ENCODE measurements at places on chromosomes 4 and X.

DNA sequence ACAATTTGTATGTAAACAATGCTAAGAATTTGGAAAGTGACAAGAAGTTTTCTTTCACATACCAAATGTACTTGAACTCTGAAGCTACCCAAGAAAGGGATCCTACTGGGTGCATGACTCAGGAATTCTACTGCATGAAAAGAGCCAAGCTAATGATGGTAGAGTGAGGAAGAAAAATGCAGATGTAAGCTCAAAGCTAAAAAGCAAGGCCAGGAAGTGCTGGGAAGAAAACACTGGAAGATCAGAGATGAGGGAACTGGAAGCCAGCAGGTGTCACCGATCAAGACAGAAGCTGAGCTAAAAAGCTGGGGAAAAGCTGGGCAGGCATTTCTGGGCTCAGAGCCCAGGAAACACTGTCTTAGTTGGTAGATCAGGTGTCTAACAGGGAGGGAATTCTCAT is 449.1 kb downstream of the NKX6-1 start:
- DNase-seq = no peak

GRCh38 chrX:53724872-53725271 is 38.4 kb upstream of the HUWE1 start:
- no peak for DNase-seq

GRCh38 chr4:151879705-151880445 is 119.1 kb upstream of the GATB start:
- DNase-seq = no peak

DNA sequence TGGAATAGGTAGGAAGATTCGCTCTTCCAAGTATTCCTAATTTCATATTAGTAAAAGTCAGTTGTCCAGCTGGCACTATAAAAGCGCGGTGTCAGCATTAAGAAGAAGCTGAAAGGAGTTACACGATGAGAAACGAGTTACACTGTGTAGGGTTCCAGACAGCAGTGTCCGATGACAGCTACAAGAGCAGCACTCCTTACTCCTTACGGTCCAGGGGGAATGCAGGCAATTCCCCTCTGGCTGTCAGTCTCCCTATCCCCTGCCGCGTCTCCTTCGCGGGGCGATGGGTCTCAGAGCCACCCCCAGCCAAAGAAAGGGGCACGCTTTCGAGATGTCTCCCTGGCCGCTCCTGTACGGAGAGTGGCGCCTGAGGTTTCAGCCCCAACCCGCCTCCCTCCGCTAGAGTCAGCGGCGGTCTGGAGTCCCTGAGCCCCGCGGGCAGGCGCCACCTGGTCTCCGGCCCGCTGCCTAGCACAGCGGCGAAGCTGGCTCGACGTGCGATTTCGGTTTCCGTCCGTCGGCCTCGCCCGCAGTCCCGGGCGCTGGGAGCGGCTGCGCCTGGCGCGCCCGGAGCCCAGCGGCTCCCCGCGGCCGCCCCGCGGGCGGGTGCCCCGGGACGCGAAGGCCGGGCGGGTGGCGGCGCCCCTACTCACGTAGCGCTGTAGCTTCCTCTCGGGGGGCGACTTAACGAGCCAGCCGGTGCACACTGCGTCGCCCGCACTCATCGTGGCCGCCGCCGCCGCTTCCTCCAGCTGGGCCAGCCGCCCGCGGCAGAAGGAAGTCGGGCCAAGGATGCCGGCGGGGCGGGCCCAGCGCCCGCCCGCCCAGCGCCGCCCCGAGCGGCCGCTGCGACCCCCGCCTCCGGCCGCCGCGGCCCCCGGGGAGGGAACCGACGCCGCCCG is at the start of gene GAB3:
TSS of gene GAB3 (minus strand) at position 777 of the 902 bp plus-strand sequence. CDS start at position 725, 52 bp downstream.
- DNase-seq = peak; percentile 19

GRCh38 chr4:84498203-84498934 is 723 bp downstream of the NKX6-1 start:
- DNase-seq = no peak

- no peak for DNase-seq
Measured at GRCh38 chr4:107283587-107284559, 247.8 kb upstream of the DKK2 start.

- no peak for DNase-seq
Measured at GRCh38 chrX:134338527-134338926, 101.5 kb downstream of the CCDC160 start.

- no peak for DNase-seq
Measured at GRCh38 chr4:154822775-154823174, 41.7 kb downstream of the RBM46 start.

- no peak for DNase-seq
Measured at GRCh38 chrX:127276326-127276725, 456.8 kb downstream of the PRR32 start.

- DNase-seq = no peak
Measured at GRCh38 chr4:108276690-108277089, 108.0 kb upstream of the LEF1 start.

DNA sequence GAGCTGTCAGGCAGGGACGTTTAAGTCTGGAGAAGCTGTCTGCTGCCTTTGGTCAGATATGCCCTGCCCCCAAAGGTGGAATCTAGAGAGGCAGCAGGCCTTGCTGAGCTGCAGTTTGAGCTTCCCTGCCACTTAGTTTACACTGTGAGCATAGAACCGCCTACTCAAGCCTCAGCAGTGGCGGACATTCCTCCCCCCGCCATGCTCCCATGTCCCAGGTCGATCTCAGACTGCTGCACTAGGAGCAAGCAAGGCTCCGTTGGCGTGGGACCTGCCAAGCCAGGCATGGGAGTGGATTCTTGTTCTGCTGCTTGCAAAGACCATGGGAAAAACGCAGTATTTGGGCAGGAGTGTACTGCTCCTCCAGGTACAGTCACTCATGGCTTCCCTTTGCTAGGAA is 24.3 kb downstream of the PLK4 start:
- DNase-seq = no peak

- DNase-seq = no peak
Measured at GRCh38 chr4:150140774-150141400, 62.6 kb downstream of the DCLK2 start.

GRCh38 chrX:30659421-30659820 is 6.2 kb downstream of the GK start:
- no peak for DNase-seq

DNA sequence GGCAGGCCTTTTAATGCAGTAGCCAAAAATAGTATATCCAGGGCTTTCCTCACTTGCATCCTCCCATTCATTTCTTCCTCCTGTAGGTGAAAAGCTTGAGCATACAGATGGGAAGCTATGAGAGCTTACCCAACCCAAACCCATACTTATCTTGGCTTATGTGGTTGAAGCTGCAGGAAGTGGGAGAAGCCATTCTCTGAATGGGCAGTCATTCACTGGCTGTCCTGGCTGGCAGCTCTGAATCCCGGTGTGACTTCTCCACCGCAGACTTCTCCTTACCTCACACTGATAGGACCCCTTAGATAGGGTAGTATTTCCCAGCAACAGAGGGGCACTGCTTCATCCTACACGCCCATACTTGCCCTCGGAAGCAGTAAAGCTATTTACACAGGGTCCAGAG is 125.4 kb downstream of the AMMECR1 start:
- no peak for DNase-seq

DNA sequence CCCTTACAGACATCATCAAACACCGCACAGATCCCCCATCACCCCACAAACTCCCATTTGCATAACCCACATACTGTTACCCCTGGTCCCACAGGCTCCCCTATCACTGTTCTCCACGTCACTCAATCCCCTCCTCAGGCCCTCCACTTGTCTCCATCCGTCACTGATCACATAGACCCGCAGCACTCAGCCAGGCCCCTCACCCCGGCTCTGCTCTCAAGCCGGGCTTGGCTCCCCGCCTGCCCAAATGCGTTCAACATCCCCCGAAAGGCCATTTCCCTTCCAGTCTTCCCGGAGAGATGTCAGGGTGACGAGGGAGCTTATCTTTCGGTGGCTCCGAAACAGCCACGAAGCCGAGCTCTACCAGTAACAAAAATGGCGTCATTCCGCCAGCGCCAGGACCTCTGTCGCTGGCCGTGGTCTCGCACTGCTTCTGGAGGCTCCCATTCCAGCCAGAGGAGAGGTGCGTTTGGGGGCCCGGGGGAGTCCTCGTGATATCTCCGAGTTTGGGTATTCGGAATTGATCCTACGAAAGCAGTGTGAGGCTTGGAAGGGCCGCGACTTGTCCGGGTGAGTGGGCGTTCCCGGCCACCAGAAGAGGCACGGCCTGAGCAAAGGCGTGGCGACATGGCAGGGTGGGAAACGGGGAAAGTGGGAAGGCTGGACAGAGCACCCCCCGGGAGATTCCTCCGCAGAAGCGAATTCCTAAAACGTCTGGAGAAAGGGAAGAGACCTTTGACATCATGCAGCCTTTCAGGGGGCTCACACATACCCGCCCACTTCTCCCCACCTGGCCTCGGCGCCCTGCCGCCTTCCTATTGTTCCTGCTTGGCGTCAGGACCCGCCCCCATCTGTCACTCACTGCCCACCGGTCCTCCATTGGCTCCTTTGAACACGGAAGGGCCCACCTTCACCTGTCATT is at the start of gene ZNF630:
TSS of gene ZNF630 (minus strand) at position 577 of the 922 bp plus-strand sequence. CDS start 4,754 bp downstream, outside the sequence.
- peak; percentile 59 for DNase-seq

GRCh38 chr4:2248044-2248780 is 6.3 kb upstream of the HAUS3 start:
- DNase-seq = no peak

- no peak for DNase-seq
Measured at GRCh38 chr4:36241771-36242170, 2.5 kb downstream of the ARAP2 start.

Measured in stimulated activated CD4-positive, alpha-beta T cell treated with anti-CD3 and anti-CD28 coated beads, Interleukin-4, amount 100 ng/mL, for 24 hours (primary cell).